ENCODE measurements at places on chromosomes 4 and X.

- DNase-seq = no peak
Measured at GRCh38 chr4:24179201-24179840, 289.5 kb upstream of the PPARGC1A start.

DNA sequence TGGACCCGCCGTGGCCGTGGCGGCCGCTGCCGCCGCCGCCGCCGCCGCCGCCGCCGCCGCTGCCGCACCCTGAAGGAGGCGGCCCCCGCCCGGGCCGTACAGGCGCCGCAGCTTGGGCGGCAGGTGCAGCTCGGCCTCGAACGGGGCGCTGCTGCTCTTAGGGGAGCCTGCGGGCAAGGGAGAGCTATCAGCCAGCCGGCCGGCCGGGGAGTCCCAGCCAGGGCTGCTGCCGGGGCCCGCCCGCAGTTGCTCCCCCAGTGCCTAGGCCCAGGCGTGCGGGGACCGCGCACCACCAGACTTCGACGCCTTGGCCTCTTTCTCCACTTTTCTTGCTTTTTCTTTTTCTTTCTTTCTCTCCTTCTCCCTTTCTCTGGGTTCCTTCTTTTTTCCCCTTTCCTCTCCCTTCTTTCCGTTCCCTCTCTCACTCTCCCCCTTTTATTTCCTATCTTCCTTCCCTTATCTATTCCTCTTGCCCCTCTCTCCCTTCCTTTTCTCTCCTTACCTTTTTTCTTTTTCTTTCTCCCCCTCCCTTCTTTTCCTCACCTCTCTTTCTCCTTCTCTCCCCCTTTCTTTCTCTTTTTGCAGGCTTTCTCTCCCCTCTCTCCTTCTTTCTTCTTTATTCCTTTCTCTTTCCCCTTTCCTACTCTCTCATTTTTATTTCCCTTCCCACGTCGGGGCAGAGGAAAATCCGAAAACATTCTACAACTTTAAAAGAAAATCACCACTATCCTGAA, 2.0 kb downstream of the ARX start:
- no peak for DNase-seq

- no peak for DNase-seq
Measured at GRCh38 chr4:8451440-8452182, 11.0 kb downstream of the TRMT44 start.

DNA sequence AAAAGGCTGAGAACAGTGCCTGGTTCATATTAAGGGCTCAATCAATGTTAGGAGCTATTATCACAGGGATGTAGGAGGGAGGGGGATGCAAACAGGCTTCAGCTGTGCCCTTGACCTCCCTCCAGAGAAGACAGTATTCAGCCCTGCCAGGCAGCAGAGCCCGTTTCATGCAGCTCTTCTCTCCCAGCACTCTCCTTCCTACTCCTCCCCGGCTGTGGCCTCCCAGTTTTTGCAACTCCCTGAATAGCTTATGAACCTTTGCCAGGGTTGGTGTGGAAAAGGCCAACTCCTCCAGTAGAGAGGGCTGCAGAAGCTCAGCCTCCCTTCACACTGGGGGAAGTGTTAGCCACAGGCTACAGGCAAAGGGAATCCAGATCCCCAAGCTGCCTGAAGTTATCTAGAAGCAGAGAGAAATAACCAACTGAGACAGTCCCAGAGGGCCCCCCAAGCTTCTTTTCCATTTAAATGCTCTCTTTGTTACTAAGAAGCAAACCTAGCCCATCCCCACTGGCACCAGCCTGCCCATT, 31.7 kb upstream of the APLN start:
- no peak for DNase-seq

- DNase-seq = no peak
Measured at GRCh38 chrX:31981546-31982062, 909.8 kb upstream of the FTHL17 start.

- DNase-seq = peak; percentile 1
Measured at GRCh38 chrX:49761481-49761880, 65.7 kb upstream of the PAGE1 start.

DNA sequence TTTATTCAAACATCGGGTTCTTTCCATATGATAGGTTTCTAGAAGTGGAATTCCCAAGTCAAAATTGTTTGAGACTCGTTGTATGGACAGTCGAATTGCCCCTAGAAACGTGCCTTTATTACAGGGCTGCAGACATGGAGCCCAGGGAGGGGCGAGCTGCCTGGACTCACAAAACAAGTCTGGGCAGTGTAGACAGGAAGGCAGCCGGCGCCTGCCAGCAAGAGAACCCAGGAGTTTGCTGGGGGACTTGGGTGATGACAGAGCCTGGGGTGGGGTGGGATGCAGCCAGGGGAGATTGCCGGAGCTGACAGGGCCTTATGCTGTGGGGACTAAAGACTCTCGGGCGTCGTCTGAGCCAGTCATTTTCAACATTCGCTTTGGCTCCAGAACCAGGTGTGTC, 107.4 kb upstream of the MSX1 start:
- DNase-seq = no peak

- DNase-seq = no peak
Measured at GRCh38 chrX:28552322-28552721, 34.9 kb upstream of the IL1RAPL1 start.

DNA sequence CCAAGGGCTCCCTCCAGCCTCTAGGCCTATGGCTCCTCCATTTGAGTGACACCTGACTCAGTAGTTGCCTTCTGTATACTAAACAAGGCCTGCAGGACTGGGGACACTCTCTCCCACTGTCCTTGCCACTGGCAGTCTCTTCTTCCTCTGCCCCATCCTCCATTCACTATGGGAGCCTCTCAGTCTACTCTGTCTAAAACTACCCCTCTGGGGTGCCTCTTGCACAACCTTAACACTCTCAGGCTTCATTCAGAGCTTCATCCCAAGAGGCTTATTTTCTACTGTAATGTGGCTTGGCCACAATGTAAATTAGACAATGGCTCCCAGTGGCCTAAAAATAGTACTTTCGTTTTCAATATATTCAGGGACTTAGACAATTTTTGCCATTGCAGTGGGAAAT, 133.0 kb downstream of the ZC4H2 start:
- DNase-seq = no peak

- no peak for DNase-seq
Measured at GRCh38 chrX:52140020-52140419, 44.7 kb upstream of the MAGED4 start.

DNA sequence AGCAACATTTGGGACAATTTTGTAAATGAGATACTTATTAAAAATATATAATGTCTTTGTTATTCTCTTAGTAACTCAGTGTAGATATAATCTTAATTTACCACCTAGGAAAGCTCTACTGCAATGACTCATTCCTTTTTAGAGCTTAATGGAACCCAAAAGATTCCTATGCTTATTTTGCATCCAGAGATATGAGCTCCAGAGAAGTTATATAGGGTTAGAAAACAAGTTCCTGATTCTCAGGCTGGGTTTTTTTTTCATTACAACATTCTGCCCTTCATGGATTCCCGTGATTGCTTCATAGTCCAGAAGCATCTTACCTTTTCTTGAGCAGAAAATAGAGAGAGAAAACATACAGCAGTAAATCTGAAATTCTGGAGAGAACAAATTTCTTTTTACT, 57.9 kb upstream of the CXCL8 start:
- no peak for DNase-seq

GRCh38 chrX:12137951-12138360, 317 bp upstream of the FRMPD4 start:
- no peak for DNase-seq

- no peak for DNase-seq
Measured at GRCh38 chrX:41236629-41237028, 97.3 kb upstream of the DDX3X start.

DNA sequence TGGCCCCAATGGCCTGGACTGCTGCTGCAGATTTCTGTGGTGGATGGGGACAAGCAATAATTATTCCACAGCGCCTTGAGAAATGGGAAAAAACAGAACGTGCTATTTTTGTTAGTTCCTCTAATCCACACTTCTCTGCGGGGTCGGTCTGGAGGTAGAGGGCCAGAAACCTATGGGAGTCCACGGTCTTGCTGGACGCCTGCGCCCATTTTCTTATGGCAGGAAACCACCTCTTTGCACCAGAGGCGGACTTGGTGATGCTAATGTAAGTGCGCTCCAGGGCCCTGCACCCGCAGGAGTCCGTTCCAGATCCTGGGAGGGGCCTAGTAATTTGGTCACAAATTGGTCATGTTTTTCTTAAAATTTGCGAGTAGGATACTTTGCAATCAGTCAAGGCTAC, 25.9 kb upstream of the CLDN24 start:
- DNase-seq = no peak

GRCh38 chrX:37646254-37646653, 39.3 kb upstream of the XK start:
- DNase-seq = peak; percentile 21

DNA sequence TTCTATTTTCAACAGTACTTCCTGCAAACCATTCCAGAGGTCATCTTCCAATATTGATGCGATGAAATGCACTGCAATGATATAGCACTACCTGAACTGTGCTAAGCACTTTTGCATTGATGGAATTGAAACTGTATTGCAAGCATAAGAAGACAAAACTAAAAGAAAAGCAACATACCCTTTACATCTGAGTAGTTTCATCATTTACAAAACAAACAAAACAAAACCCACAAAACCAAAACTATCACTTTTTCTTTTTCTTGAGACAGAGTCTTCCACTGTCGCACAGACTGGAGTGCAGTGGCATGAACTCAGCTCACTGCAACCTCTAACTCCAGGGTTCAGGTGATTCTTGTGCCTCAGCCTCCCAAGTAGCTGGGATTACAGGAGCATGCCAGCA, 120.1 kb upstream of the NAP1L5 start:
- DNase-seq = no peak

DNA sequence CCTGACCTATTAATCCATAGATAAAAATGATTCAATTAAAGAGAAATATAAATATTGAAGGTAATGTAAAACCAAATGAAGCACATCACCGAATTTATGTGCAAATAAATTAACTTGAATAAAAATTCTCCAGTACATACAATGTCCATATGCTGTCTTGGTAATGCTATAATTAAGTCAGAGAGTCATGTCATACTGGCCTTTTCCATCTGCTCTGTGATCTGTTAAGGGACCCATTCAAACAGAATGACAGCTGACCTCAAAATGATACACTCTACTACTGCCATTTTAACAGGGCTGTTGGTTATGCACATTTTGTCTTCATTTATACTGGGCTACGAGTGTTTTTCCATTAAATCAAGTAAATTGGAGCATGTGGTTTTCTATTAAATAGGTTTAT, 99.3 kb downstream of the TEX13A start:
- DNase-seq = no peak

GRCh38 chrX:132119821-132120515, 7.9 kb downstream of the FRMD7 start:
- DNase-seq = no peak

DNA sequence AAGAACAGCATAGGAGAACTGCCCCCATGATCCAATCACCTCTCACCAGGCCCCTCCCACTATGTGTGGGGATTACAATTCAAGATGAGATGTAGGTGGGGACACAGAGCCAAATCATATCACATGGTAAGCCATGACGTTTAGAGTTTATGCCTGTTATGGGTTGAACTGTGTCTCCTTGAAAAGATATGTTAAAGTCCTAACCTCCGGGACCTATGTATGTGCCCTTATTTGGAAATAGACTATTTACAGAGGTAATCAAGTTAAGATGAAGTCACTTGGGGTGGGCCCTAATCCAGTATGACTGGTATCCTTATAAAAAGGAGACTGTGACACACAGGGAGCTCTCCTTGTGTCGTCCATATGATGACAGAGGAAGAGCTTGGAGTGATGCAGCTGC, 25.2 kb upstream of the SLC2A9 start:
- DNase-seq = no peak

GRCh38 chr4:61741327-61742096, 541.4 kb downstream of the ADGRL3 start:
- DNase-seq = no peak

DNA sequence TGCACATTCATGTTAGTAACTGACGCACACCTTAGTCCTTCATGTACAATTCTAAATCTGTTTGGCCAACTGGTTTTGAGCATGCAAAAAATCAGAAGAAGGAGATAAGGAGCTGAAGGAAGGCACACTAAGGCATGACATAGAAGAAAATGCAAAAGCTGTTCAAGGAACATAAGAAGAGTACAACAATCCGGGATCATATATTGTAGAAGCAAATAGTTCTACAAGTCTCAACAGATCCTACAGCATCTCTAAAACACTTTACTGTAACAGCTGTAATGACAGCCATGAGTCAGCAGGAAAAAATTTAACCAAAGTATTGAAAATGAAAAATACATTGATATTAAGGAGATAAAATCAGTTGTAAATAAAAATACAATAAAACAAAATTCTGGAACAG, 57.7 kb downstream of the KLHL13 start:
- no peak for DNase-seq

DNA sequence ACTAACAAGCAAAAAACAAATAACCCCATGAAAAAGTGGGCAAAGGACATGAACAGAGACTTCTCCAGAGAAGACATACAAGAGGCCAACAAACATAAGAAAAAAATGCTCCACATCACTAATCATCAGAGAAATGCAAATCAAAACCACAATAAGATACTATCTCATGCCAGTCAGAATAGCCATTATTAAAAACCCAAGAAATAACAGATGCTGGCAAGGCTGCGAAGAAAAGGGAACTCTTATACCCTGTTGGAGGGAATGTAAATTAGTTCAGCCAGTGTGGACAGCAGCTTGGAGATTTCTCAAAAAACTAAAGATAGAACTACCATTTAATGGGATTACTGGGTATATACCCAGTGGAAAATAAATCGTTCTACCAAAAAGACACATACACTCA, 79.6 kb downstream of the MAPK10 start:
- no peak for DNase-seq

GRCh38 chr4:51866835-51867234, 23.9 kb downstream of the DCUN1D4 start:
- no peak for DNase-seq

- no peak for DNase-seq
Measured at GRCh38 chr4:11073621-11074051, 355.1 kb downstream of the HS3ST1 start.

- DNase-seq = no peak
Measured at GRCh38 chr4:100391863-100392262, 126.0 kb downstream of the EMCN start.

DNA sequence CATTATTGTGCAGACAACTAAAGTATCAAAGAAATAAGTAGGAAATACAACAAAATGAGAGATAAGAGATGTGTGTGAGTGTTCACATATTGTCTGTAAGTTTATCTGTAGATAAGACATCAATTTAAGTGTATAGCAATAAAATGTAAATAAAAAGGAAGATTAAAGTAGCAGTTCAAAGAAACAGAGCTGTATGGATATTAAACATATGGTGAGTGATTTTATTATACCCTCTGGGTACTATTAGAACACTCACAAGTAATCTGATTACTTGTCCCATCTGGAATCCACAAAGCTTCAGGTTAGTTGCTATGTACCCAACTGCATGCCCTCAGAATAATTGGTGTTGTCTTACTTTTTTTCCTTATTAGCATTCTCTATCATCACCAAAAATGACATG, 747.9 kb upstream of the ADGRL3 start:
- DNase-seq = no peak

GRCh38 chrX:56268888-56269287, 36.7 kb downstream of the KLF8 start:
- DNase-seq = no peak

- no peak for DNase-seq
Measured at GRCh38 chr4:182604161-182604622, 313.0 kb downstream of the DCTD start.

- no peak for DNase-seq
Measured at GRCh38 chr4:98673288-98673644, 14.9 kb upstream of the TSPAN5 start.
